Activated naive CD8-positive, alpha-beta T cell treated with anti-CD3 and anti-CD28 coated beads, Interleukin-2, amount 50 U/mL, for 24 hours (primary cell): ENCODE measurements at places on chromosomes 11 and 22.

- DNase-seq = no peak
- H3K36me3 ChIP-seq = no peaks in the 10 kb centered on the region
- peaks cover 6% of the 10 kb centered on the region for H3K27me3 ChIP-seq
- H3K4me1 ChIP-seq = no peaks in the 10 kb centered on the region
- H3K27ac ChIP-seq = no peak overlapping the region
Observed at GRCh38 chr11:16587670-16588069, 150.8 kb upstream of the C11orf58 start.

DNA sequence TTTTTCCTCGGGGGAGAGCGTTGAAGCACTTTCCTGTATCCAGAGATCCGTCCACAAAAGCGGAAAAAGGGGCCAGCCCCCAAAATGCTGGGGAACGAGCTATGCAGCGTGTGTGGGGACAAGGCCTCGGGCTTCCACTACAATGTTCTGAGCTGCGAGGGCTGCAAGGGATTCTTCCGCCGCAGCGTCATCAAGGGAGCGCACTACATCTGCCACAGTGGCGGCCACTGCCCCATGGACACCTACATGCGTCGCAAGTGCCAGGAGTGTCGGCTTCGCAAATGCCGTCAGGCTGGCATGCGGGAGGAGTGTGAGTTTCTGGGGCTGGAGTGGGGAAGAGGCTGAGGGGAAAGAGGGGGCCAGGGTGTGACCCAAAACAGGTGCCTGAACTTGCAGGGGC, 2.6 kb downstream of the NR1H3 start:
- H3K4me3 ChIP-seq = no peak overlapping the region
- peaks cover 17% of the 10 kb centered on the region for H3K4me1 ChIP-seq
- DNase-seq = no peak
- no peaks in the 10 kb centered on the region for H3K27me3 ChIP-seq
- H3K27ac ChIP-seq = peak overlapping the region; percentile 27
- no peaks in the 10 kb centered on the region for H3K36me3 ChIP-seq

DNA sequence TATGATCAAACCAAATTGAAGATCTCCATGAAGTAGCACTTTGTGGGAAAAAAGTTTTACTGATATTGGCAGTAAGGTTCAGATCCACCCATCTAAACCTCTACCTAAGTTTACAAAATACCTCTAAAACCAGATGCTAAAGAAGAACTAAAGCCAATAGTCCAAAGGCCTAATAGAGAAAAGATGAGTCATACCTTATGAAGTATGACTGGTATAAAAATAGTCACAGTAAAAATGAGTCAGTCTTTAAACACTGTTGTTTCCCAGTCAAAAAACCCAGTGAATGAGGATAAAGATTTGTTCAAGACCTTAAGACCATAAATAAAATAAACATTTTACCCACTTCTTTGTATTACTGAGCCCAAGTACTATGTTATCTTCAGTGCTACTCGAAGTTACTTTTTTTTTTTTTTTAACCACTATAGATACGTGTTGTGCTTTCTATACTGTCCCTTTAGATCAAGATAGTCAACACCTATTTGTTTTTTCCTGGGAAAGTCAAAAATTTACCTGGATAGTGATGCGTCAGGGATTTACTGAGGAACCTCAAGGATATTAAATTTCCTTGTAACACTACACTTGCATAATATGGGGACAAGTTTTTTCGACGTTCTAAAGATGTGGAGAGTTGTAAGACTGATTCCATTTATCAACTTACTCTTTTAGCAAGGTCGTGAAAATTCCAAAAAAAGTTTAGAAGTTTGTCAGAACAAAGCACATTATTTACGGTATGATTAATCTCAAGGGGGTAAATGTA, 87.3 kb downstream of the CCDC73 start:
- DNase-seq = no peak
- H3K27ac ChIP-seq = no peak overlapping the region
- no peaks in the 10 kb centered on the region for H3K36me3 ChIP-seq
- H3K4me1 ChIP-seq = peaks cover 24% of the 10 kb centered on the region
- peaks cover 20% of the 10 kb centered on the region for H3K27me3 ChIP-seq
- H3K4me3 ChIP-seq = no peak overlapping the region

DNA sequence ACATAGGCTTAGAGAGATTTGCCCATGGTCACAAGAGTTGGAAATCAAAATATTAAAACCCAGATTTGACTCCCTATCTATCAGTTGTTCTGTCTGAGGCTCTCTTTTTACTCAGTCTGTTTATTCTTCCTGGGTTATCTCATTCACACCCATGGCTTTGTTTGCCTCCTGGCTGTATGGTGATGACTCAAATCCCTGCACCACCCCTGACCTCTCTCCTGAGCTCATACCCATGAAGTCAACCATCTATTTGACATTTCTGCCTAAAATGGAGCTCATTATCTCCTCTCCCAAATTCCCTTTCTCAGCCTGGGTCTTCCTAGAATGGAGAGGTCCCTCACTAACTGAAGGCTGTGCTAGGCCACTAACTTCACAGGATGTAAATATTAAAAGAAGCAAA, 27.8 kb upstream of the CCDC134 start:
- H3K36me3 ChIP-seq = no peaks in the 10 kb centered on the region
- H3K4me1 ChIP-seq = peaks cover 5% of the 10 kb centered on the region
- no peak overlapping the region for H3K4me3 ChIP-seq

DNA sequence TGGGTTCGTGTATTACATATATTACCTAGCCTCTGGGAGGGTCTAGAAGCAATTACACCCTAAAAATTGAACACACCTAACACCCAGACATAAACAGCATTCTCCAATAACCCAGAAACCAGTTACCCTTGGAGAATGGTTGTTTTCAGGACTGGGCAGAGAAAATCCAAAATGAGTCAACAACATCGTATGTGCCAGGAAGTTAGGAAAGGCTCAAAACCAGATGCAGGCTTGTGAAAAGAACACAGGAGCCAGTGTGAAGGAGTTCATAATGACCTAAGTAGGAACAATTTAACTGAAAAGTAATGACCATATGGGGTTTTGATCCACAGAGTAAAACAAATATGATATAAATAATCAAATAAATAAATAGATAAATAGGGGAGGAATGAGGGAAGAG, 5.1 kb upstream of the CLPB start:
- peaks cover 3% of the 10 kb centered on the region for H3K27me3 ChIP-seq
- no peak overlapping the region for H3K4me3 ChIP-seq
- peaks cover 5% of the 10 kb centered on the region for H3K4me1 ChIP-seq
- no peak for DNase-seq
- H3K27ac ChIP-seq = no peak overlapping the region

DNA sequence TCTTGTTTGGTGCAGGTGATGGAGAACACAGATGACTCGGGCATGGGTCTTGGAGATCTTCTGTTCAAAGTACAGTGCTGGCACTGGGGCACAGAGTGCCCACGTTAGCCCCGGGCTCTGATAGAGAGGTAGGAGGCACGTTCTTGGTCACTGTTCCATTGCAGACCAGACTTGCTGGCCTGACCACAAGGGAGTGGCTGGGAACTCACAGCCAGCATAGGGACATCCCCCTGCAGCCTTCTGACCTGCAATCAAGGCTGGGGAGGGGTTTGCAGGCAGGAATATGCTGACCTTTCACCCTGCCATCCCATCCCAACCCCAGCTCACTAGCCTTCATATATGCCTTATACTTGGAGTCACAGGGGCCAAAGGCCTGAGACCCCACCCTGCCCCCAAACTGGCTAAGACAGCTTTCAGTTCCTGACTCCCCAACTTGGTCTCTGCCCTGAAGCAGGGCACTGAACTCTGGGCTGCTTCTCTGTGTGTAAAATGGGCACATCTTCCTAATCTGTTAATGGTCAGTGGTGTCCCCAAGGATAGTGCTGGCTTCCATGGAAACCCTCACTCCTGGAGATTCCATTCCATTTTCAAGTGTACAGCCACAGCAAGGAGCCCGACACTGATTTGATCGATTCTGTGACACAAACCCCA, 4.6 kb downstream of the MRPL49 start:
- no peaks in the 10 kb centered on the region for H3K27me3 ChIP-seq
- no peak for DNase-seq
- H3K4me3 ChIP-seq = no peak overlapping the region
- H3K27ac ChIP-seq = no peak overlapping the region
- peaks cover 31% of the 10 kb centered on the region for H3K4me1 ChIP-seq
- peaks cover 35% of the 10 kb centered on the region for H3K36me3 ChIP-seq

DNA sequence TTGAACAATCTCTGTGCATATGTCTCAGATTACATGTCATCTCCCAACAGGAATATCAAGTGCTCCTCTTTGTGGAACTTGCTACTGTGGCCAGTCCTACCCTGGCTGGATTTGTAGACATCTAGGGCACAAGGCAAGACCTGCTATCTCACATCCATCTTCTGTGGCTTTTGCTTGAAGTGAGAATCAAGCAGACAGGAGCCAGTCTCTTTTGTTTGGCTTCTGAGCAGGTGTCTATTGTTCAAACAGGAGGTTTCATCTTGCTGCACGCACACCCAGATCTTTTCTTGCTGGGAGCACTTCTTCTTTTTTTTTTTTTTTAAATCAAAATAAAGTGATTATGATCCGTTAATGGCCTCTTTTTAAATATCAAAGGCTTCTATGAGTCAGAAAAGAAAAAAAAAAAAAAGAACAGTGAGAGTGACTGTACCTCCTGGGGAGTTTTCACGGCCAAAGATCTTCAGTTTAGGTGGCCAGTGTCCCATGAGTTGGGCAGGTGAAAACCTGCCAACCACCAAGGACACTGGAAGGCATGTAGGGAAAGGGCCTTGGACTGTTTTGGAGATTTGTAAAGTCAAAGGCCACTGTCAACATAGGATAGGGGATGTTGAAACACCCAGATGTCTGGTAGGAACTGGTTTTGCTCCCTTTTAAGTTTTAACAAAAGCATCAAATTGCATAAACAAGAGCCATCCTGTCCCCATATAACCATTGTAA, 78.1 kb downstream of the CD44 start:
- no peaks in the 10 kb centered on the region for H3K27me3 ChIP-seq
- peaks cover 86% of the 10 kb centered on the region for H3K36me3 ChIP-seq
- peak overlapping the region; percentile 16 for H3K4me3 ChIP-seq
- DNase-seq = no peak
- peak overlapping the region; percentile 61 for H3K27ac ChIP-seq
- H3K4me1 ChIP-seq = peaks cover 61% of the 10 kb centered on the region

- DNase-seq = no peak
- no peak overlapping the region for H3K27ac ChIP-seq
- no peak overlapping the region for H3K4me3 ChIP-seq
- H3K4me1 ChIP-seq = no peaks in the 10 kb centered on the region
- peaks cover 2% of the 10 kb centered on the region for H3K27me3 ChIP-seq
Observed at GRCh38 chr11:86575208-86575855, 97.1 kb downstream of the ME3 start.

- no peak overlapping the region for H3K27ac ChIP-seq
- no peaks in the 10 kb centered on the region for H3K4me1 ChIP-seq
- H3K4me3 ChIP-seq = no peak overlapping the region
Observed at GRCh38 chr11:114326151-114326550, 30.0 kb downstream of the NNMT start.

DNA sequence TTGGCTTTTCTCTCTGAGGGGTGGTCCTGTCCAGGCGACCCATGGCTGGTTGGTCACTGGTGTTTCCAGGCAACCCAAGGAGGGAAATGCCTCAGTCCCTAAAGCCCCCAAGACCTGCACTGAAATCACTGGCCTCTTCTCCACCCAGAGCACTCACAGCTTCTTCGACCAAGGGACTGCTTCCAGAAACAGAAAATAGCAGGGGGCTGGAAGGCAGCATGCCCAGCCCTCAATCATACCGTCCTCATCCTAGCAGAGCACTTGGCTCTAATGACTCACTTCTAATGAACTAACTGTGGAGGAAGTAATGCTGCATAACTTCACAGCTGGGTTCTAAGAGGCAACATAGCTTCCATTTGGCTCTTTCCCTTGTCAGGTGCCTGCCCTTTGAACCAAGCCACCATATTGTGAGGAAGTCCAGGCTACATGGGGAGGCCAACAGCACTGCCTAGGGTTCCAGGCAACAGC, 27.6 kb downstream of the DKK3 start:
- DNase-seq = no peak
- H3K4me1 ChIP-seq = no peaks in the 10 kb centered on the region
- no peak overlapping the region for H3K27ac ChIP-seq
- H3K36me3 ChIP-seq = no peaks in the 10 kb centered on the region

DNA sequence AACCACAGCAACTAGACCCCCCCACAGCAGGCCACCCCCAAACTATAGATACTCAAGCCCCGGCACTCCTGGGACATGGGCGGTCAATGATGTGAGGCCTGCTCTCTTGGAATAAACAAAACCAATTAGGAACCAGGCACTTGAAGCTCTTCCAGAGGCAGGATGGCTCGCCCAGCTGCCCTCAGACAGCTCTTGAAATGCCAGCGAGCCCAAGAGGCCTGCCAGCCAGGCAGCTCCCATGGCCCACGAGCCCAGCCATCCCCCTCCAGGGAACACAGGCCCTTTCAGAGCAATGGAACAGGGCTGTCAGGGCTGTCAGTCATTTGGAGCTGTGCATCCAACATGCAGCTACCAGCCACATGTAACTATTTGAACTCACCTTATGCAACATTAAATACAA, 34.0 kb upstream of the TFIP11 start:
- DNase-seq = no peak
- H3K36me3 ChIP-seq = peaks cover 21% of the 10 kb centered on the region

DNA sequence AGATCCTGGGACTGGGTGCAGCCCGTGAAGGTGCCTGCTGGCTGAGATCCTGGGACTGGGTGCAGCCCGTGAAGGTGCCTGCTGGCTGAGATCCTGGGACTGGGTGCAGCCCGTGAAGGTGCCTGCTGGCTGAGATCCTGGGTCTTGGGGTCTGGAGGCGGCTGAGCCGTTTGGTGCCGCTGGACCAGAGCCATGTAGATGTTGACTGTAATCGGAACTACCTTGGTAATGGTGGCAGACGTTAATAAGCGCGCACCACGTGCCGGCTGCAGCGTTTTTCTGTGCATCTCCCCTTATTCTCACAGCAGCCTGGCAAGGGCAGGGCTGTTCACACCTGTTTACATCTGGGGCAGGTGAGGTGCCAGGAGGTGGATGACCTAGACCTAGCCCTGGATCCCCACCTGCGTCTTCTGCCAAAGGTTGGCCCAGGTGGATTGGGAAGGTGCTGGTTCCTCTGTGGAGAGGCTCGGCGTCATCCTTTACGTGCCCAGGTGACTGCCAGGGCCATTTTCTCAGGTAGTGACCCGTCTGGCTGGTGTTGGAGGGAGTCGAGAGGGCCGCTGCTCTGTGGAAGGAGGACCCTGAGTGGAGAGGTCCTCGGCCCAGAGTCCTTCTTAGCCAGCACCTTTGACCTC, 382.5 kb downstream of the TBC1D22A start:
- peaks cover 2% of the 10 kb centered on the region for H3K36me3 ChIP-seq
- no peak overlapping the region for H3K4me3 ChIP-seq
- no peaks in the 10 kb centered on the region for H3K27me3 ChIP-seq
- no peak overlapping the region for H3K27ac ChIP-seq

- no peaks in the 10 kb centered on the region for H3K27me3 ChIP-seq
- no peak for DNase-seq
- H3K36me3 ChIP-seq = no peaks in the 10 kb centered on the region
- no peaks in the 10 kb centered on the region for H3K4me1 ChIP-seq
- H3K27ac ChIP-seq = no peak overlapping the region
Observed at GRCh38 chr11:38425578-38425977, 1827.5 kb upstream of the RAG2 start.

- DNase-seq = no peak
Observed at GRCh38 chr11:2537896-2538724, 93.3 kb downstream of the KCNQ1 start.

GRCh38 chr11:116613206-116613875, 159.4 kb downstream of the BUD13 start:
- no peak overlapping the region for H3K27ac ChIP-seq
- no peak overlapping the region for H3K4me3 ChIP-seq
- peaks cover 2% of the 10 kb centered on the region for H3K27me3 ChIP-seq
- no peaks in the 10 kb centered on the region for H3K36me3 ChIP-seq
- no peaks in the 10 kb centered on the region for H3K4me1 ChIP-seq
